ENCODE measurements at places on chromosomes 5 and 9. TPM values are rescaled to one million over a fixed set of nuclear protein-coding genes. Genes with fewer than 3 reads are reported as not detected.

PRDM9 gene
- polyA plus RNA-seq: not detected

DNA sequence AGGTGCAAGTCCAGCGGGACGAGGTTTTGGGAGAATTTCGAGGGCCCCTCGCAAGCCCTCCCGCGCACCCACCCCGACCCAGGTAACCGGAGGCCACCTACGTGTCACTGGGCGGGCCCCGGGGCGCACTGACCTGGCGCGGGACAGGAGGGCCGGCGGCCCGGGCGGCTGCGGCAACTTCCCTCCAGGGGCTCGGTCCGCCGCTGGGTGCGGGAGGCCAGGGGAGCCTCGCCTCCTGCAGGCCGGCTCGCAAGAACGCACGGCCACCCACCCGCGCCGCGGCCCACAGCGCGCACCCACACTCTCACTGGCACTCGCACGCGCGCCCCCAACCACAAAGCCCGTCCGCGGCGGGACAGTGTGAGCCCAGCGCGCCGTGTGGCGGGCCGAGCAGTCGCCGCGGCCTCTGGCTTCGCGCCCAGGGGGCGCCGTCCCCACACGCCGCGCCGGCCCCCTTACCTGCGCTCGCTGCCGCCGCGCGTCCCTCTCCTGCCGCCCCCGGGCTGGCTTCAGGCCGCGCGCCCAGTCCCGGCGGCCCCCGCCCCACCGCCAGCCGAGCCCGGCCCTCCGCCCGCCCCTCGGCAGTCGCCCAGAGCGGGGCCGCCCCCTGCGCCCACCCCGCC, 451 bp downstream of the LPAR1 start:
- peak; percentile 83 for DNase-seq

- no peak for DNase-seq
Measured at GRCh38 chr9:31103836-31104235, 1280.6 kb upstream of the ACO1 start.

ANGPTL2 gene
- polyA plus RNA-seq: 11.8 TPM

DNA sequence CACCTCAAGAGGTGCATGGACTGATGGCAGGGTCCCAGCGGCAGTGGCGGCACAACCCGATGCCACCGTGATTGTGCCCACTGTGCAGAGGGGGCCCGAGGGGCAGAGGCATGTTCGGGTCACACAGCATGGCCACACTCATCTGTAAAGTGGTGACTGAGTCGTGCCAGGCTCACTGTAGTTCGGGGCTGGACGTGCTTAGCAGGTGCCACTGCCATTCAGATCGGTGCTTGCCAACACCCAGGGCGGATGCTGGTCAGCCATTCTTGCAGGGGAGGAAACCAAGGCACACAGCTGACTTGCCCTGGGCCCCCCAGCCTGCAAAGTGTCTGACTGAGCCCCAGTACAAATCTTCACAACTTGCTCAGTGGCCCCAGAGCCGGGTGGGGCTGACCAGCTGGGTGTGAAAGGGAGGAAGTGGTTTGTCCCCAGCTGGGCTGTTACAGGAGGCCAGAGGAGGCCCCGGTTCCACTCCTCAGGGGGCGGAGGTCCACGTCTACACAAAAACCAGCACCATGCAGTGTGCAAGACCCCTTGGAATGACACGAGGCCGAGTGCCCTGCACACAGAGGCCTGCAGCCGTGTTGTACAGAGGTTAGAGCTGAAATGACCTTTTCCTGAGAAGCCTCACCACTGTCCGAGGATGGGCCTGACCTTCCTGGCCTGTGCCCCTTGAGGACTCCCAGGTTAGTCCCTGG, 17.9 kb downstream of the FGD3 start:
- peak; percentile 94 for DNase-seq
